Activated CD4-positive, alpha-beta memory T cell treated with anti-CD3 and anti-CD28 coated beads for 36 hours (primary cell): ENCODE measurements at places on chromosomes 1 and 21. TPM values are rescaled to one million over a fixed set of nuclear protein-coding genes. Genes with fewer than 3 reads are reported as not detected.

ATAD3B gene
- 36.3 TPM for total RNA-seq

PAQR6 gene
- 4.0 TPM for total RNA-seq

ANKRD45 gene
- not detected for total RNA-seq

FAM151A gene
- total RNA-seq: not detected

PGLYRP4 gene
- total RNA-seq: not detected

BCL2L15 gene
- 0.93 TPM for total RNA-seq

HCRTR1 gene
- not detected for total RNA-seq

LCE2C gene
- not detected for total RNA-seq

CD1C gene
- total RNA-seq: not detected

ACTA1 gene
- not detected for total RNA-seq

SERINC2 gene
- total RNA-seq: 0.34 TPM

PLD5 gene
- total RNA-seq: not detected

VAMP4 gene
- total RNA-seq: 13.2 TPM

CD52 gene
- 261 TPM for total RNA-seq

CCDC27 gene
- not detected for total RNA-seq

MMEL1 gene
- total RNA-seq: 1.00 TPM

WNT2B gene
- total RNA-seq: 0.05 TPM

C1orf74 gene
- total RNA-seq: 3.9 TPM

NR5A2 gene
- total RNA-seq: not detected
